ENCODE measurements at places on chromosomes 2 and 18.

DNA sequence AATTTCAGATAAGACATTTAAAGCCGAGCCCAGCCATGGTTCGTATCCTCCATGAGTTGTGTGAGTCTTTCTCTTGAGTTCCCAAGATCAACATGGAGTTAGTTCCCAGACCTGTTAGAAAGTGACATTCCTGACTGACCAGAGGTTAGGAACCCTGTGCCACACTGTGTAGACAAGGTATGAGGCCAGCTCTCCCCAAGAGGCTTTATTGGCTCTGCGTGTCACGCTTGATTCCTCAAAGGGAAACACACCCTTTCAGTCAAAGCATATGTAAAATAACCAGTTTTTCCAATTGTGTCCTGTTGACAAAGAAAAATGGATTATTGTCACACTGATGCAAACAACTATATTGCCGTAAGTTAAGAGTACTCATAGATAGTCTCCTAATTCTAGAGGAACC is 1.2 kb downstream of the SULT1C3 start:
- no peak for DNase-seq

GRCh38 chr2:120786038-120786960 is 50.6 kb downstream of the GLI2 start:
- no peak for DNase-seq

GRCh38 chr2:238911376-238912227 is 63.7 kb downstream of the TWIST2 start:
- DNase-seq, result no peak

- DNase-seq, result peak; percentile 91
Measured at GRCh38 chr2:207133820-207134519, 31.8 kb downstream of the KLF7 start.

- peak; percentile 35 for DNase-seq
Measured at GRCh38 chr18:12744103-12744502, 41.3 kb downstream of the PSMG2 start.

- no peak for DNase-seq
Measured at GRCh38 chr2:191112448-191112901, 38.3 kb downstream of the STAT4 start.

GRCh38 chr2:139055202-139055601 is 275.0 kb upstream of the NXPH2 start:
- no peak for DNase-seq

GRCh38 chr2:53886406-53887280 is 26.9 kb upstream of the GPR75 start:
- no peak for DNase-seq

DNA sequence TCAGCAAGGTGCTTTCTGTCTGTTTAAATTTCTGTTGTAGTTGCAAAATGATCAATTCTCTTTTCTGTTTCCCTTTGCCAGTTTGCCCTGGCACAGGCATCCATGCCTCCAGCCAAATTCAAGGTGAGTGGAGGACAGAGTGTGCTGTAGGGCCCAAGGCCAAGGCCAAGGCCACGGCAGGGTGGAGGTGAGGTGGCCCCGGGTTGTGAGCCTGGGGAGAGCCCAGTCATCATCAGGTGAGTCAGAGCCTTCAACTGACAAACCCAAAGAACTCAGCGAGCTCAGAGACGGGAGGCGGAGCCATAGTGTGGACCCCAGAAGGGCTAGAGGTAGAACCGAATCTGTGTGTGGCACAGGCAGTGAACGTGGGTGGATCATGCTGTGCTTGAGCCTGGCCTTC is 55.7 kb downstream of the BCL2L11 start:
- no peak for DNase-seq

DNA sequence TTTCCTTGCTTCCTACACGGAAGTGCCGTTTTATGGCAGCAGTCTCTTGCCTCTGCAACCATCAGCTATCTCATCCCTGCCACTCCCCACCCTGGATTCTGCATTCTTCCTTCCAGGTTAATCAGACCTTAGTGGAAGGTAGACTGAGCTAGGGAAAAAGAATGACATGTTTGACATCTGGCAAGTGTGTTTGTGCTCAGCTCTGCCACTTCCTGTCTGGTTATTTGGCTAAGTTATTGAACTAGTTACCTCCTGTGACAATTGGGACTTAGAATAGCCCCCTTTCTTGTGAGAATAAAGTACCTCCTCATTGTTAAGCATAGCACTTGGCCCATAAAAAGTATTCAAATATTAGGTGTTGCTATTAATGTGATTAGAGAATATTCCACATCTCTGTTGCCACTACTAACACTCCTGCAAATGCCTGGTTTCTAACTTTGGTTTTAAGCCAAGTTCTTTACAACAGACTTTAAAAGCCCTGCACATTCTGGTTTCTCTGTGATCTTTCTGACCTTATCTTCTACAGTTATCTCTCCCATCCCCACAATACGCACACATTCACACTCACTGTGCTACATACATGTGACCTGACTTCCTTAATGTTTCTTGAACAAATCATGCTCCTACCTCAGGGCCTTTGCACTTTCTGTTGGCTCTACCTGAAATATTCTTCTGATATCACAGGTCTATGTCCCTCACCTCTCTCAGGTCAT is 10.8 kb upstream of the MAPRE2 start:
- DNase-seq, result no peak

GRCh38 chr2:109284826-109285225 is 155.8 kb downstream of the SH3RF3 start:
- DNase-seq, result no peak

DNA sequence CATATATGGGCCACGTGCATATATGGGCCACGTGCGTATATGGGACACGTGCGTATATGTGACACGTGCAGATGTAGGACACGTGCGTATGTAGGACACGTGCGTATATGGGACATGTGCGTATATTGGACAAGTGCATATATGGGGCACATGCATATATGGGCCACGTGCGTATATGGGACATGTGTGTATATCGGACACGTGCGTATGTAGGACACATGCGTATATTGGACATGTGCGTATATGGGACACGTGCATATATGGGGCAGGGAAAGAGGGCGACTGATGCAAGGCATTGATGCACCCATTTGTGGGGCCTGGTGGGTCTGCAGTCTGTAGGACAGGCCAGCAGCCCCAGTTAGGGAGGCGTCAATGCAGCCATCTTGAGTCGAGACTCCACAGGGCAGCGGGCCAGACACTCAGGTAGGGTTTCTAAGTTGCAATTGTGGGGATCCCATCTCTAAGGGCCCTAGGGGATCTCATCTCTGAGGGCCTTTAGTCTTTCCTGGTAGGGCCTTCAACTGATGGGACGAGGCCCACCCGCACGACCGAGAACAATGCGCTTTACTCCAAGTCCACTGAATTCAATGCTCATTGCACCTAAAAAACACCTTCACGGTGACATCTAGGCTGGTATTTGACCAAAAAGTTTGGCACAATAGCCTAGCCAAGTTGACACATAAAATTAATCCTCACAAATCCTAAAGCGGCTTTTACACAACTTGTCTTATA is 92.3 kb upstream of the ZNF516 start:
- DNase-seq, result no peak

DNA sequence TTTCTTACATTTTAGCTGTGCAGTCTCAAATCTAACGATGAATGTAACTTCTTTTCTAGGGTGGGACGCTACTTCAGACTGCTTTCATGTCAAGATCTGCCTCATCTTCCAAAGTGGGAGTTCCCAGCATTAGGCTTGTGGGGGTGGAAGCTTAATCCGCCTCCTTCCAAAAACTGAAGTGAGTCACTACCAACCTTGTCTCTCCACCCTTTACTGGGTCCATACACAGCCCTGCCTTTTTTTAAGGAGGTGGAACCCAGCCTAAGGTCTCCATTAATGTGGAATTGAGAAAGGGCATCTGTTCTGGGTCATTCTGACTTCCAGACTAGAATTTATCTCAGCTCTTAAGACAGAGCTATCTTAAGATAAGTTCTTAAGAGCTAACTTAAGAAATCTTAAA is 42.0 kb upstream of the NFE2L2 start:
- no peak for DNase-seq

DNA sequence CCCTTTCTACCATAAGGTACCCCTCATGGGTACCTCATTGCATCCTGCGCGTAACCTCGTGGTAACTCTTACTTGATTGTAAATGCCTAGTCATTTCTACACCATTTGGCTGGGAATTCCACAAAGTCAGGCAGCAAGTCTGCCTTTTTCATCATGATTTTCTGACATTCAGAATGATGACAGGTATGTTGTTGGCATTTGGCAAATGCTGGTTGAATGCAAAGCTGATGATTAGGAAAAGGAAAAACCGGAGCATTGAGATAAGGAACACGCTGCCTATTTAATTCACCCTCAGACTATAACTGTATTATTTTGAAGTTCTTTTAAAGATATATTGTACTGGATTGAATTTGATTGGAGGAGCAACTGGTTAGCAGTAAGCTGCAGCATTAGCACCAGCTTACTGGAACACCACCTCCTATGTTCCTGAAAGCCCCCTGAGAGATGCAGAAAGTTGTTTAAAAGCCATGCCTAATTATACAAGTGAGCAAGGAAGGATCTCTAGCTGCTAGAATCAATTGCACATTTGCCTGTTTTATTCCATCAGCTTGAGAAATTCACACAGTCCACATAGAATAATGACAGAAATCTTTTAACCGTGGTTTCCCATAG is 520.1 kb downstream of the LRP1B start:
- no peak for DNase-seq

DNA sequence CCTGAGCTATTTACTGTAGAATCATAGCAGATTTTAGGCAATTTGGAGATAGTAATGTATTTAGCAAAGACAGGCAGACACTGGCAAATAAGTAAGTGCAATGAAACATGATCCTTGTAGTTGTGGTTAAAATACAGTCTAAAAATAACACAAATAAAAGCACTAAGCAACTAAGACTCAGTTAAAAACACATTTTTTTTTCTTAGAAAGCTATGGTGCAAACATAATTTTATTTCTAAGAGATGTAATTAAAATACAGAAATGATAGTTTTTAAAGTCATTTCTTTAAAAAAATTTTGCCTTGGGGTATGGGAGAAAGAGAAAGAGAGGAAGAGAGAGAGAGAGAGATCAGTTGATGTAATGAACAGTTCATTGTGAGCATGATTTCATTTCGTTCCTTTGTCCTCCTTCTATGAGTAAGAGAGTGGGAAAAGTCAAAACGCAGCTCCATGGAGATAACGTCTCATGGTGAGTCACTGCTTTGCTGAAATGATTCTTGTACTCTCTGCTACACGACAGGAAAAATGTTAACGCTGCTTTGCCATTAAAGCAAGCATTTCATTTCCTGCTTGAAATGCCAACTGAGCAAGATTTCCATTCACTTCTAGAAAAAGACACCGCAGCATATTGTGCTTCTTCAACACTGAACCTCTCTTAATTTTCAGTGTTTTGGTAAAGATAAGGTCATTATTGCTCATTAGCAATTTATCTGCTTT is 61.3 kb upstream of the PGAP1 start:
- peak; percentile 93 for DNase-seq

DNA sequence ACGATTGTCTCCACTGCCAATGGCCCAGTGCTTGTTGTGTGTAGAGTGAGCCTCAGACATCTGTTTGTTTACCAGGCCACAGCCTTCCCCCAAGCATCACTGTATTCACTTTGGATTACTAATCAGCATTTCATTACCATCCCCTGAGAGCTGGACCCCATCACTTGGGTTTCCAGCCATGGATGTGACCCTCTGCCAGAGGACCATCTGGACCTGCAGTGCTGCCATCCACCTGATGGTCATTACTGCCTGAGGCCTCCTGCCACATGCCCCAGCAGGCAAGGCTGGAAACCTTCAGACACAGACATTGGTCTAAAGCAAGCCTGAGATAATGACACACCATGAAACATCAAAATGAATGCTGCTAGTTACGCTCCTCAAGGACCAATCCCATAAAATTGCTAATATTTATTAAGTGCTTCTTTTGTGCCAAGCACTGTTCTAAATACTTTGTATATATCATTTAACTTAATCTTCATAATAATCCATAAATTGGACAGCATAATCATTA is 2096.3 kb upstream of the CELF4 start:
- DNase-seq, result no peak

DNA sequence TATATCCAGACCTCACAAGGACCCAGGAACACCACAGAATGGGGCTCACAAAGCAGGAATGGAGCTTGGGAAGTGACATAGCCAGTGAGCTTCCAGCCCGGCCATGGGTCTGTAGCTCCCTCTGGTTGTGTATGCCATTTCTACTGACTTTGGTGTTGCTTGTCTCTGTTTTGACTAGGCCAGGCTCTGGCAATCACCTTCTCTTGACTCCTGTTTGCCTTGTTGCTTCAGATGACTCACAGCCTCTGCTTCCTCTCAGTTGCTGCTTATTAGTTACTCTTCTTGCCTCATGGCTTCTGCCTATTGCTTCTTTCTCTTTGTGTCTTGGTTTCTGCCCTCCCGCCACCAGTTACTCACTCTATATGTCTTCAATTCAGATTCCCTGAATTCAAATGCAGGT is 15.8 kb upstream of the IER3IP1 start:
- DNase-seq, result no peak

DNA sequence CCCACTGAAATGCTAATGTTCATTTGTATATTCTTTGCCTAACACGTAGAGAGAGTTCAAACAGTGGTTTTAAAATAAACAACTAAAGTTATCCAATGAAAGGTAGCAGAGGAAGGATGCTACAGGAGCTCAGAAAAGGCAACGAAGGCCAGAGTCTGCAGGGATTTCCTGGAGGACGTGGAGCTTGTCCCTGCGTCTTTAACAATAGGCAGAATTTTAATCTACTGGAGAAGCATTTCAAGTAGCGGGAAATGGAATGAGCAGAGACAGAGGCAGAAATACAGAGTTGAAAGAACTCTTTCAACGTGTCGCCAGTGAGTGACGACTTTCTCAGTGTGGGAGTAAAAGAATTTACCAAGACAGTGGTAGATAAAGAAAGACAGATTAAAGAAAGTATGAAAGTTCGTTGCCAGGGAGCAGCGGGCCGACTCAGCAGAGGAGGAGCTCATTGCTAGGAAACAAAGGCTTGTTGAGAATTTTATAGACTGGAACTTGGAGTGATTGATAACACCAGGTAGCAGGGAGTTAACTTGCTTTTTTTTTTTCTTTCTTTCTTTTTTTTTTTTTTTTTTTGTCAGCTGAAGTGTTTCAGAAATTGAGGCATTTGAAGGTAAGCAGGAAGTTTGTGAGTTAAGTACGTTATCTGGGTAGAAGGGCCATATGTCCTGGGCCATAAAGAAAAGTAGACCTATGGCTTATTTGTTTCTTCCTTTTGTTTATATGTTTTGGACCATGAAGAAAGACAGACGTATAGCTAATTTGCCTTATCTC is 625 bp upstream of the NBAS start:
- DNase-seq, result peak; percentile 55

GRCh38 chr2:134949981-134950708 is 31.5 kb downstream of the CCNT2 start:
- DNase-seq, result no peak

GRCh38 chr2:158975271-158975921 is 7.0 kb downstream of the TANC1 start:
- no peak for DNase-seq

GRCh38 chr2:96330407-96330806 is 5.2 kb upstream of the NCAPH start:
- no peak for DNase-seq

DNA sequence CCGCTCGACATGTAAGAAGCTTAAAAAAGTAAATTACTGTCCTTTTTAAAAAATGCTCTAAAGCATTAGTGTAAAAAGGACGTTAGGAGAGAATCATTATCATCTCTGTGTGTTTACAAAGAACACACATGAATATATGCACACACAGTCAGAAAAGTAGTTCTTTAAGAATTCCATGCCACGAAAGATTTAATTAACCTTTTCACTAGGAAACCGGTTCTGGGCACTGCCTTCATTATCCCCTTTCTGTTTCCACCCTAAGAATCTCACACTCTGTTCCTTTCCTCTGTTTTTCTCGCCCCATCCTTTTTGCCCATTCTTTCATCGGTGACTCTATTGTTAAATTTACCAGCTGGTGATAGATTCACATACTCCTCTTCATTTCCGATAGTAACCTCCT is 338.6 kb downstream of the DCC start:
- DNase-seq, result no peak

Measured in NCI-H748 treated with DMSO at 0.1 percent for 48 hours (cell line).